NCI-H524 (cell line): ENCODE measurements at places on chromosomes 11 and 22.

DNA sequence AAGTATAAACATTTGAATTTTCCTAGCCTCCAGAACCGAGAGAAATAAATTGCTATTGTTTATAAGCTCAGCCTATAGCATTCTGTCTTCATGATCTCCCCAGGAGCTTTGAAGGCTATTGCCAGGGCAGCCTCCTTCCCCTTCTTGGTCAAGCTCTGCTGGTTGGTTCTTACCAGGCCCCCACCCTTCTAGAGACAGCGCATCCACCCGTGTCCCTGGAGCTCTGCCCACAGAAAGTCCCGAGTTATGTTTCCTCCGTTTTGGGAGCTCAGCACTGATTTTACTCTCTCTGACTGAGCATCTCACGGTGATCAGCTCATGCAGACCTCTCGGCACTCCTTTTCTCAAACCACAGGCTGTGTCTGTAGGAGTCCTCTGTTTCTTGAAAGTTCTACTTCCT, 123.8 kb upstream of the SORL1-AS1 start:
- no peak for DNase-seq

DNA sequence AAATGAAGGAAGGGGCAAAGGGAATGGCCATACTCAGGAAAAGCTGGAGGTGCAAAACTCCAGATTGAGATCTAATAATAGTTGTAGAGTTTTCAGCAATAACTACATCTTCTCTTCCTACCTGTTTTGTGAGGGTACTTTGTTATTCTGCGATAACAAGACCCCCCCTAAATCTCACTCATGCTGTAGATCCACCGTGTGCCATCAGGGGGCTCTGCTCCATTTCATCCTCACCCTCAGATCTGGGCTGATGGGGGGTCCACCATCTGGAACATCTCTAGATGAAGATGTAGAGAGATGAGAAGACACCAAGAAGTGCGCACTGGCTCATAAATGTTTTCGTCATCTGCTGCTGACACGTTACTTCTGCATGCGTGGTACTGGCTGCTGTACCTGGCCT, 135.9 kb upstream of the KIRREL3 start:
- no peak for DNase-seq

GRCh38 chr11:16738947-16739815, 734 bp downstream of the C11orf58 start:
- no peak for DNase-seq

DNA sequence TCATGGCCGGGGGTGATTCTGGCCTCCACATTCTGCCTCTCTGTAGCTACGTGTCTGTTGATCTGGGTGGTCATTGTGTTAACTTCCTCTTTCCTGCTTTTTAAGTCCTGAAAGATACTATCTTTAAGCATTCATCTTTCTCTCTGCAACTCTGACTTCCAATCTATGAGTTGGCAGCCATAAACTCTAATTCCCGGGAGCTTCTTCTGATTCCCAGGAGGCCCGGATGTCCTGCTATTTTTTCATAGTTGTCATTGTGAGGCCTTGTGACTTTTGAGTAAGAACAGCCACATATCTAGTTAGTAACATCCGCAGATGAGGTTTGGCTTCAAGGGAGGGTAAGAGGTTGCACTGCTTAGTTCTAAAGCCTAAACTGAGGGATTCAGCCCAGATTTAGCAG, 107.8 kb downstream of the SYN3 start:
- DNase-seq, result no peak

DNA sequence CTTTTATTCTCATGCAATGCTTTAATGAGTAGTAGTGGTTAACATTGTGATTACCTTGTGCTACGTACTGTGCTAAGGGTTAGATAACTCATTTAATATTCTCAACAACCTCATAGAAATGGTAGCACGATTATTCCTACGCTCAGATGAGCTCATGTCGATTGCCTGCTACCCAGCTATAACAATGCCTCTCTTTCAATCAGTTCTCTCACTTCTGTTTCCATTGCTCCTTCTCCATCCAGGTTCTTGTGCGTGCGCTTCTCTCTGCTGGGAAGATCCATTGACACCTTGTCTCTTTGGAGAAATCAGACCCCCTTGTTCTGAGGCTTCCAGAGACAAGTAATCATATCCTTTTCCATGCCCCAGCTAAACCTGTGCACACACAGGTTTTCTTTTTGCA, 120.8 kb downstream of the NECTIN1 start:
- DNase-seq, result no peak

GRCh38 chr22:47259049-47259448, 496.6 kb downstream of the TBC1D22A start:
- no peak for DNase-seq
